HFFc6 (cell line): ENCODE measurements at places on chromosomes 6 and 20.

- DNase-seq: no peak
Measured at GRCh38 chr20:24149881-24150307, 161.3 kb upstream of the GGTLC1 start.

DNA sequence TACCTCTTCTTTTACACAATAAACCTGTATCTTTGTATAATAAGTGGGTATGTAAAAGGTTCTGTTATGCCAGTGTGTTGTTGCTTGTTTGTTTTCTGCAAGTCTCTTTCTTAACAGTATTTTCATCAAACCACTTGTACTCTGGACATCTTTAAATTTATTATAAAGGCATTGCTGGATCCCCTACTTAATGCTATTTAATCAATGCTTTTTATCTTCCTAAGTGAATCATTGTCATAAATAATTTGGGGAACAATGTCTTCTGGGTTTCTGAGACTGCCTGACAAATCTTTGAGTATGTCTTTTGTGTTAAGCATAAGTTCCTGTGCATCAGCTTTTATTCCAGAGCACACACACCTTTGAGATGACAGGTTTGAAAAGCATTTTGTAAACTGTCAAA lies 64.7 kb downstream of the ITCH start:
- no peak for DNase-seq

- DNase-seq: no peak
Measured at GRCh38 chr6:151430886-151431285, 21.0 kb downstream of the RMND1 start.

DNA sequence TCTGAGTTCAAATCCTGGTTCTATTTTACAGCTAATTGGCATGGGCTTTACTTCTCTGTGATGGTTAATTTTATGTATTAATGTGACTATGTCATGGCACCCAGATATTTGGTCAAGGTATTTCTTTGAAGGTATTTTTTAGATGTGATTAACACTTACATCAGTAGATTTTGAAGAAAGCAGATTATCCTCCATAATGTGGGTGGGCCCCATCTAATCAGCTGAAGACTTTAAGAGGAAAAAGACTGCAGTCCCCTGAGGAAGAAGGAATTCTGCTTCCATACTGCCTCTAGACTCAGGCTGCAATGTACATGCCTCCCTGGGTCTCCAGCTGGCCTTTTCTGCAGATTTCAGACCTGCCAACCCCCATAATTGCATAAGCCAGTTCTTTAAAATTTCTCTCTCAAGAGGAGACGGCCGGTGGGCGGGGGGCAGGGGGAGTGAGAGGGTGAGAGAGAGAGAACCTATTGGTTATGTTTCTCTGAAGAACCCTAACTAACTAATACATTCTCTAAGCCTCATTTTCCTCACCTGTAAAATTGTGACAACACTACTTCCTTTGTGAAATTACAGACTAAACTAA lies 338.2 kb upstream of the PRDM1 start:
- DNase-seq: no peak

- DNase-seq: no peak
Measured at GRCh38 chr6:98380589-98380988, 453.8 kb upstream of the POU3F2 start.

DNA sequence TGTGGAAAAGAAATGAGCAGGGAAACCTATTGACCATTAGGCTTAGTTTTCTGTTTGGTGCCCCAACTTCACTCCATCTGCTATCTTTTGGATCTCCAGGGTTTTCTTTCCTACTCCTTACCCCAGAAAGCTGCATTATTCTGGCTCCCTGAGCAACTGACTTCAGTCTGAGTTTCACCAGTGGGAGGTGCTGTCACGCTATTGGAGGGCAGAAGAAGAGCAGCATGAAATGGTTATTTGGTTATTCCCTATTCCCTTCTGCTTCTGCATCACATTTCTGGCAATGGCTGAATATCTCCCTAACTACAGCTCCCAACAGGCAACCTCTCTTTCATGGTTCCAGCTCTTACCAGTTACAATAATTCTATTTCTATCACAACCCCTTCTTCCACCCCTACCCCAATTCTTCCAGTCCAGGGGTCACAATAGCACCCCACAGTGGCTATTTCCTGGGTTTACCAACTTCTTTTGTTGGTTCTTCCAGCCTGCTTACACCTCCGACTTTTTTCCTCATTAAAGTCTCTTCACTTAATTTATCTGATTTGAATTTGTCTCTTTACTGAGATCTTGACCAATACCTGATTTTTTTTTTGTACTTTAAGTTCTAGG lies 311.5 kb downstream of the PLCB1 start:
- DNase-seq: no peak

DNA sequence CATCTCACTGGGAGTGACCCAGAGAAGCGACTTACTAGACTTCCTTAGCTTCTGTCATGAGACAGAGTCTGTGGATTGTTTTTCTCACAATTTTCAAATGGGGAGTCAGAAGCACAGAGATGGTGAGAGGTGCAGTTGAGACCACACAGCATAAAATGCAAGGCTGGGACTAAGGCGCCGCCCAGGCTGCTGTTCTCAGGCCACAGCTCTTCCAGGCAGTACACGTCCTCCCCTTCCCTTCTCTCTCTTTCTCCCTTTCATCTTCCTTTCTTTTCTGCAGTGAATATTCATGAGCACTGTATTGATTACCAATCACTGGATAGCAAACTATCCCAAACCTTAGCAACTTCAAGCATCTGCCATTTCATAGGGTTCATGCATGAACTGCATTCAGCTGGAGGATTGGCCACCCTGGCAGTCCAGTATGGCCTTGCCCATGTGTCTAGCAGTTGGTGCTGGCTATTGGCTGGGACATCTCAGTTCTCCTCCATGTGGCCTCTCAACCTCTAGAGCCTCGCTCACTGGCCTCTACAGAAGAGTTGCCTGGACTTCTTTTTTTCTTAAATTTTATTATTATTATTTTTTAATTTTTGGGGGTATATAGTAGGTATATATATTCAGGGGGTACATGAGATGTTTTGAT lies 11.4 kb downstream of the BCAS4 start:
- no peak for DNase-seq

GRCh38 chr6:70131528-70131927 lies 171.4 kb downstream of the COL9A1 start:
- DNase-seq: no peak

DNA sequence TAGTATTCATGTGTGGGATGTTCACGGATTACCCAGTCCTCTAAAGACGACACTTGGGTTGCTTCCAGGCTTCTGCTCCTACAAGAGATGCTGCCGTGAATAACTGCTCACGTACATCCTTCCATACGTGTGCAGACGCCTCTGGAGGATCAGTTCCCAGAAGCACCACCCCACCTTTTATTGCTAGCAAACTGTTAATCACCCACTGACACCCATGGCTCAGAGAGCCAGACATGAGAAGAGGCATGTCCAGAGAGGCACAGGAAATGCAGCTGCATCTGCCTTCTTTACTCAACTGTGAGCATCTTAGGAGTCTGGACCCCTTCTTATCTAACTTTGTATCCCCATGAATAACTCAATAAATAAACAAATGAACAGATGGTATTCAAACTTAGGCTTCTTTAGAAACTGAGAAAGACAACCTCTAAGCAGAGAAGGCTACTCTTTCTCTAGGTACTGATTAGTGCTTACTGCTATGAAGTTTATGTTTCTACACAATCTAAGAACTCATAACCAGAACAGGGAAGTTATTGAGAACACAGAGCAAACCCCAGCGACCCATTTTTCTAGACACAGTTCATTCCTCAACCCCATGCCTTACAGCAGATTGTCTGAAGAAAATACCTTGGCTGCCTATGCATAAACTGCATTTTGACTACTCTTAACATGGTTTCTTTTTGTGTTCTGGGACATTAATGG lies 228.7 kb upstream of the RREB1 start:
- DNase-seq: no peak

GRCh38 chr6:112017169-112017568 lies 36.7 kb upstream of the CCN6 start:
- DNase-seq: no peak

DNA sequence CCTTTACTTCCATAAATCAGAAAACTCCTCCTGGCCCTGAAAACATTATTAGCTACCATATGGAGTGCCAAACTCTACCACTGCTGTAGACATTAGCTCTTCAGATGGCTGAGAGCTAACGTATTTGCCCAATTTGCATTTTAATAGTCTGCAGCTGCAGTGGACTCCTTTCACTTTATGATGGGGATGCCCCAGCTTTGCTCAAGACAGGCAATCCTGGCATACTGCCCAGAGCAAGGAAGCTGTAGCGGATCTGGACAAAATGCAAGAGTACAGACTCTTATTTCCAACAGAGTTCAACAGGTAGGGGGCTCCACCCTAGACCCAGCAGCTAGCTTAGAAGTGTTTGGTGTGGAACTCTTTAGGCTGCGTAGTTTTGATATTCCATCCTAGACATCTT lies 246.7 kb downstream of the FOXC1 start:
- DNase-seq: peak; percentile 19

GRCh38 chr6:72032086-72032485 lies 145.7 kb downstream of the RIMS1 start:
- DNase-seq: peak; percentile 32

DNA sequence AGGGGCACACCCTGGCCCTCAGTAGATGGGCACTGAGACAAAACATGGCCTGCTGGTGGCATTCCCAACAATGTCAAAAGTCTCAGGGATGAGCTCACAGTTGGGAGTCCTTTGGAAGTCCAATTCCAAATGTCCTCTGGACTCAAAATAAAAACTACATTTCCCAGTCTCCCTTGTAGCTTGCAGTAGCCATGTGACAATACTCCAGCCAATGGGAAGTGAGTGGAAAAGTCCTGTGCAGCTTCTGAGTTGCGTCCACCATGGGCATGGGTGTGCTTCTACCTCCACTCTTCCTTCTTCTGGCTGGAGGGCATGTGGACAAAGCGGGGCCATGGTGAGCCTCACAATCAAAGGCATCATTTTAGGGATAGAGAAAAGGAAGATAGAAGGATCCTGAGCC lies 5.8 kb upstream of the ADAM33 start:
- DNase-seq: peak; percentile 72

GRCh38 chr20:20367575-20368417 lies at the start of gene INSM1:
TSS of gene INSM1 (plus strand) at chr20:20368104. CDS start at chr20:20368268, 164 bp downstream.
- no peak for DNase-seq

DNA sequence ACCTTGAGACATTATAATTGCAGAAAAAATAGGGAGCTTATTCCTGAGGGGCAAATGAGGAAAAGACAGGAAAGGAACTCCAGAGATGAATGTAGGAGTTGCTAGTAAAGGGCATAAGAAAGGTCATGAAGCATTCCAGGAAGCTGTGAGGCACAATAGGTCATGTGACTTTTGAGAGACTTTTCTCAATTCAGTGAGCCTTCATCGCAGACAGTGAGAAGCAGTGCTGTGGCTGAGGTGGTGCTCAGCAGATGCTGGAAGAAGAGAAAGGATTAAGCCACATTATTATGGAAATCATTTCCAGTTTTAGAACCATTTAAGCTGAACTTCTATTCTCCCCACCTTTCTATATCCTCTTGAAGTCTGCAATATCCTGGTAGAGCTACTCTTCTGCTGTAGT lies 4.1 kb downstream of the SPTLC3 start:
- no peak for DNase-seq

DNA sequence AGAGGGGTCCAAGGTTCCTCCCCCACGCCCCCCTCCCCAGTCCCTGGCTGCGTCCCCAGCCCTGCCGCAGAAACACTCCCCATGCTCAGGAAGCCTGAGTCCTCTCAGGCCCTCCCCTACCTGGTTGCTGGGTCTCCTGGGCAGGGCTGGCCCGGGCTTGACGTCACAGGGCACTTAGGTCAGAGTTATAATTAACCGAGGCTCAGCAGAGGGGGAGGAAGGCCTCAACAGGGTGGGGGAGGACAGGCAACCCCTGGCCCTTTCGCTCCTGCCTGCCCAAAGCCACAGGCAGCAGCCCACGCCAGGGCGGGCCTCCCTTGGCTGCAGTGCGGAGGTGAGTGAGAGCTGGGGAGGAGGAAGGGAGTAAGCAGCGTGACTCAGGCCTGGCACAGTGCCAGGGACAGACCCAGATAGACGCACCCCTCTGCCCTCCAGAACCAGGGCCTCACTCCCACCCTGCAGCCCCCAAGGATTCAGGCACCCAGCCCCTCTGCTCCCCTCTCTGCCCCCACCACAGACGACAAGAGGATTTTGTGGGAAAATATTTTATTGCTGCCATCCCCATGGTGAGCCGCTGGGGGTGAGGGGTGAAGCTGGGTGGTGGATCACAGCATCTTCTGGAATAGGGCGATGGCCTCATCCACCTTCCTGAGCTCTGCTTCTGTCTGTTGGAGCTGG lies at the start of gene VWA7:
Gene VWA7 (minus strand): TSS at position 340 of the 678 bp plus-strand sequence. CDS start 549 bp downstream, outside the sequence.
- DNase-seq: peak; percentile 53

GRCh38 chr20:13611611-13612125 lies 27.1 kb downstream of the TASP1 start:
- no peak for DNase-seq

- DNase-seq: no peak
Measured at GRCh38 chr6:6588924-6589709, 597 bp downstream of the LY86 start.

GRCh38 chr6:146595972-146596731 lies 2.6 kb upstream of the ADGB start:
- DNase-seq: no peak

DNA sequence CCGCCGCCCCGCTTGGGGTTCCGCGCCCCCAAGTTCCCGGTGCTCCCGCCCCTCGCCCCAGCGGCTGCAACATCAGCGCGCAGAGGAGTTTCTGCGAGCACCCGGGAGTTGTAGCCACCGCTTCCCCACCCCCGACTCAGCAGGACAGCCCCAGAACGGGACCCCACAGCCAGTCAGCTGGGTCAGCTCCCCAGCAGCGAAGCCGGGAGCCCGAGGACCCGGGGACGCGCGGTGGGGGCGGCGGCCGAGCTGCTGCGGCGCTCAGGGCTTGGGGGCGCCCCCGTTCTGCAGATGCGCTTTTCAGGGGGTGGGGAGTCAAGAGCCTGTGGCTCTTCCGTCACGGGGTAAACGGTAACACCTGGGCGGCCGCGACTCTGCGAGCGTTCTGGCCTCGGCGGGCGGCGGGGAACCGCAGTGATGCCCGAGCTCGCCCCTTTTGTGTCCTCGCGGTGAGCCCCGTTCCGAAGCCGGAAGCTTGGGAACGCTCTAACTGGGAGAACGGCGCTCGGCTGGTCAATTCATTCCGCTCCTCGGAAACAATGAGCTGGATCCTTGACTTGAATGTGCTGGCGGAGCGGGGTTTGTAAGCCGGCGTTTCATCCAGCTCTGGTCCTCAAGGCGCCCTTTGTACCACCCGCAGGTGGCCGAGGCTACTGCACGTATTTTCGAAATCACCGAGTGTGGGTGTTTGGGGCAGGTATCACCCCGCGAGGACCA lies 774 bp downstream of the PLEKHG1 start:
- DNase-seq: peak; percentile 3

- no peak for DNase-seq
Measured at GRCh38 chr20:5834436-5835005, 84.3 kb downstream of the SHLD1 start.
